ENCODE measurements at places on chromosomes 16 and 17. TPM values are rescaled to one million over a fixed set of nuclear protein-coding genes. Genes with fewer than 3 reads are reported as not detected.

The EIF3C gene
- total RNA-seq = 114 TPM

The C17orf67 gene
- total RNA-seq = 0.19 TPM

The GH1 gene
- total RNA-seq = not detected

The ALKBH5 gene
- total RNA-seq = 67.8 TPM

The CTRB2 gene
- 0.33 TPM for total RNA-seq

The LUC7L gene
- 19.5 TPM for total RNA-seq

The SLC5A2 gene
- total RNA-seq = 0.14 TPM

The DPEP2 gene
- total RNA-seq = 2.4 TPM

The RAD51C gene
- 8.8 TPM for total RNA-seq

The ABCA3 gene
- 0.47 TPM for total RNA-seq

The VMO1 gene
- 1.7 TPM for total RNA-seq

The RBFOX1 gene
- total RNA-seq = not detected

Measured in liver (tissue), 10 donors.